NCI-H446 (cell line): ENCODE measurements at places on chromosomes 13 and 19.

DNA sequence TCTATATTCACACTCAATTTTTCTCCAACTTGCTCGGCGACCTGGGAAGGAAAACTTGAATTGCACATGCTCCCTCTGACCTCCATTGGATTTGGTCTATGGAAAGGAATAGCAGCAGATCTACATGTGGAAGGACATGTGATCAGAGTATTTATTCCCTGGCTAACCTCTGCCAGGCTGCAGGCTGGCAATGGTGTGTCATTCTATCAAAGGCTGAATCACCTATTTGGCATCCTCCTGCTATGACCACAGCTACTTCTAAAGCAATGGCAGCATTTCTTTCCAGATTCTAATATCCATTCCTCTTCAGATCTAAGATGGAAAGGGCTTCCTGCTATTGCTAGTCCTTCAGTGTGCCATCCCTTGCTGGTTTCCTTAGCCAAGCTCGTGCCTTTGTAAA, 144.3 kb upstream of the FREM2 start:
- peak; percentile 14 for DNase-seq

GRCh38 chr13:34006011-34006410, 188.1 kb downstream of the RFC3 start:
- DNase-seq = no peak

GRCh38 chr19:13208672-13209483, 58.7 kb downstream of the IER2 start:
- no peak for DNase-seq

GRCh38 chr19:33391631-33392249, 18.2 kb downstream of the CEBPG start:
- DNase-seq = peak; percentile 45

GRCh38 chr13:107069108-107069776, 501.3 kb upstream of the ARGLU1 start:
- DNase-seq = no peak
